ENCODE measurements at places on chromosomes 3 and 15.

DNA sequence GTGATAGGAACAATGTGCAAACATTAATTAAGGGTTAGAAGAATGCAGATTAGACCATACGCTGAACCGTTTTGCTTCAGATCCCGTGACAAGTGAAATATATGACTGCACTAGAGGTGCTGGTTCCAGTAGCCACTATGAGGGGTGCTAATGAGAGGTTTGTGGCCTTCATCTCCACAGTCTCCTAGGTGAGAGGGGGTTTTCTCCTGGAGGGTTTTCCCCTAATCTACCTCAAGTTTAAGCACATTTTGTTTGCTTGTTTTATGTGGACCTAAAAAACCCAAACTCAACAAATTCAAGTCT, 13.7 kb upstream of the SHF start:
- DNase-seq: no peak

DNA sequence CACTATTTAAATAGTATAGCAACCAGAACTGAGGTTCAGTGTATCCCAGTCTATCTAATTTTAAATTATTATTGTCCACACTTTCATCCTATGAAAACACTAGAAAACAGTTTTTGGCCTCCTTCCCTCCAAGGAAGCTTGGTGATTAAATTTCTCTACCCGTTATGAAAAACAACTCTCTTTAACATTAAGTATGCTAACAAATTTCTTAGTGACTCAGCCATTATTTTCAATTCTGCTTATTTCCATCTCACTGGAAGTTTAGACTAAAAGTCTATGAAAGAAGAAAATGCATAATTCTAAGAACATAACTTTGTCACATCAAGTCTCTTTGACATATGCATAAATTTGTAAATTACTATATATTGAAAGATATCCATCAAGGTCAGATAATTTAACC, 185.2 kb downstream of the NSUN3 start:
- no peak for DNase-seq

GRCh38 chr3:78249294-78249693, 1209.4 kb downstream of the ROBO2 start:
- DNase-seq: no peak

DNA sequence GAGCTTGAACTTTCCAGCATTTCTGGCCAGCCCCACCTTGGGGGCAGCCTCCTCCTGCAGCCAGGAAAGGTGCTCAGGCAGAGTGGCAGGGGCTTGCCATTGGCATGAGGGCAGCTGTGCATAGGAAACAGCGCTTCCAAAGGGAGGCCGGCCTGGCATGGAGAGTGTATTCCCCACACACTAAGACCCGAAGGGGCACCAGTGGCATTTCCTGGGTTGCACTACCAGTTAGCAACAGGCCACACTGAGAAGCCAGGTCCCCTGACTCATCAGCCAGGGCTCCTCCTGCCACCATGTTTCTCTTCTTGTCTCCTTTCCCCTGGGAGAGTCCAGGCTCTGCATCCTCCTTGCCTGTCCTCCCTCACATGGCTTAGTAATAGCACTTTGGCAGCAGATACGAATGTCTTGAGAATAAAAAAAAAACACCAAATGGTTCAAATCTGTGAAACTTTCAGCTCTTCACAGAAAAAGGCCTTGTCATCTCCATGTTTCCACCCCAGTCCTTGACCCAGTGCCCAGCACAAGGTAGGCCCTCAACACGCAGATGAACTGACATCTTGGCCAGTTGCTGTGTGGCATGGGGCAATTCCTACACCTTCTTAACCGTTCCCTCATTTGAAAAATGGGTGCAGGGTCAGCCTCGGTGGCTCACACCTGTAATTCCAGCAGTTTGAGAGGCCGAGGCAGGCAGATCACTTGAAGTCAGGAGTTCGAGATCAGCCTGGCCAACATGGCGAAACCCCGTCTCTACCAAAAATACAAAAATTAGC, 180.4 kb downstream of the SMAD6 start:
- no peak for DNase-seq

GRCh38 chr3:117130222-117130621, 420.6 kb downstream of the TUSC7 start:
- no peak for DNase-seq

DNA sequence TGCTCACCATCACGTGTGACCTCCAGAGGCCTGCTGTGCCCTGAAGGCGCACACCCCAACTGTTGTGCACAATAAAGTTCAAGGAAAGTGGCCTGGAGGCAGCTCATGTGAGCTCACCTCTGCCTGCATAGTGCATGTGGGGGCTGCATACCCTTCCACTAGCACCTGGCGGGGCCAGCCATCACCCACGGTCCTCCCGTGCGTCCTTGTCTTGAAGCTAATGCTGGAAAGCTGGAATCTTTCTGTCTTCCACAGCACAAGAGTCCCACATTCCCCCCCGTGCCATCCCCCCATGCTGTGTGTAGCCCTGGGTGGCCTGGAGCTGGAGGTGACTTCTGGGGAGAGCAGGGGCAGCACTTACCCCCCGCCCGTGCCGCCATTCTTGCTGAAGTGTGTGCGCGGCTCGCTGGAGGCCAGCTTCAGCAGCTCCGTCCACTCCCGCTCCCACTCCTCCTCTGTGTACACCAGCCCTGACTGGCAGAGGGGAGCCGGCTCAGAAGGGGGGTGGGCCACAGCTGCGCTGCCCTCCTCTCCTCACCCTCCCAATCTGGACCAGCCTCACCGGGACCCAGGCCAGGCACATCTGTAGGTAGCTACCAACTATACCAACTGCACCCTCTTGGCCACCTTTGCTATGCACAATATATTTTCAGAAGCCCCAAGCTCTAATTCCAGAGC, 199.5 kb downstream of the KLF13 start:
- no peak for DNase-seq

GRCh38 chr3:118011910-118012309, 1022.7 kb downstream of the IGSF11 start:
- DNase-seq: no peak

DNA sequence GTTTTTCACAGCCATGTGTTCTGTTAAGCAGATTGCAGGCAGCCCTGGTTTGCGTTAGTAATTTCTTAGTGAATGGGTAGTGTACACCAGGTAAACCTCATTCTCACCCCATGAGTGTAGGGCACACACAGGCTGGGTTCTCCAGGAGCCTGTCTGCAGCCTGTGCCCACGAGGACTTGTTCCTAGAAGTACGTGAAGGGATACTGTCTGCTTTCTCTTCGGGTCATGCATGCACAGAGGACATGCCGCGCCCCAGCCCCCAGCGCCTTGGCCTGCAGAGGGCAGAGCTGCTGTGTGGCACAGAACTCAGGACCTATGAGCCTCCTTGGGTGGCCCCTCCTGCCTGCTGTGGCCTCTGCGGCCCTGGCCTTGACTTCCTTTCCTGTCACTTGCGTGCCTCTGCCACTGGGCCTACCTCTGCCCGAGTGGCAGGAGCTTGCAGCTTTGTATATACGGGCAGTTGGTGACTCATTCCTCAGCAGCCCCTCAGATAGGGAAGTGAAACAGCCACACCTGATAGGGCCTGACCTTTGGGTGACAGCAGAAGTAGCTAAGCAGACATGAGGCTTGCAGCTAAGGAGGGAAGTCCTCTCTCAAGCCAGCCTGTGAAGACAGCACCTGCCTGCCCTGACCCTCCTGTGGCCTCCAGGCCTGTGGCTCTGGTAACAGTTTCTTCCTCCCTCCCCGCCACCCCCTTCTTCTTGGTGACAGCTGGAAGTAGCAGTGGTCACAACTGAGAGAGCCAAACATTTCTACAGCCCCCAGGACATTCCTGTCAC, 19.5 kb downstream of the PPCDC start:
- no peak for DNase-seq
